ENCODE measurements at places on chromosomes 16 and 17.

GRCh38 chr17:20987511-20987910, 55.3 kb downstream of the USP22 start:
- DNase-seq: no peak

DNA sequence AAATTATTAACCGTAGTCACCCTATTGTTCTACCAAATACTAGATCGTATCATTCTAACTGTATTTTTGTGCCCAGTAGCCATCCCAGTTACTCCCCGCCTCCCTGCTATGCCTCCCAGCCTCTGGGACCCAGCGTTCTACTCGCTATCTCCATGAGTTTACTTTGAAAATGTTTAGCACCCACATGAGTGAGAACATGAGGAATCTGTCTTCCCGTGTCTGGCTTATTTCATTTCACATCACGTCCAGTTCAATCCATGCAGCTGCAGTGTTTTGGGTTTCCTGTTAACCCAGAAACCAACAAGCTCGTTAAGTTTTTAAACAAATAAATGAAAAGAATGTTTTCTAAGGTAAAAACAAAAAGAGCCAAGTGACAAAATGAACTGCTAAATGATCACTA, 82.1 kb downstream of the VPS53 start:
- no peak for DNase-seq

GRCh38 chr16:85310868-85311585, 198.8 kb upstream of the CIBAR2 start:
- no peak for DNase-seq

DNA sequence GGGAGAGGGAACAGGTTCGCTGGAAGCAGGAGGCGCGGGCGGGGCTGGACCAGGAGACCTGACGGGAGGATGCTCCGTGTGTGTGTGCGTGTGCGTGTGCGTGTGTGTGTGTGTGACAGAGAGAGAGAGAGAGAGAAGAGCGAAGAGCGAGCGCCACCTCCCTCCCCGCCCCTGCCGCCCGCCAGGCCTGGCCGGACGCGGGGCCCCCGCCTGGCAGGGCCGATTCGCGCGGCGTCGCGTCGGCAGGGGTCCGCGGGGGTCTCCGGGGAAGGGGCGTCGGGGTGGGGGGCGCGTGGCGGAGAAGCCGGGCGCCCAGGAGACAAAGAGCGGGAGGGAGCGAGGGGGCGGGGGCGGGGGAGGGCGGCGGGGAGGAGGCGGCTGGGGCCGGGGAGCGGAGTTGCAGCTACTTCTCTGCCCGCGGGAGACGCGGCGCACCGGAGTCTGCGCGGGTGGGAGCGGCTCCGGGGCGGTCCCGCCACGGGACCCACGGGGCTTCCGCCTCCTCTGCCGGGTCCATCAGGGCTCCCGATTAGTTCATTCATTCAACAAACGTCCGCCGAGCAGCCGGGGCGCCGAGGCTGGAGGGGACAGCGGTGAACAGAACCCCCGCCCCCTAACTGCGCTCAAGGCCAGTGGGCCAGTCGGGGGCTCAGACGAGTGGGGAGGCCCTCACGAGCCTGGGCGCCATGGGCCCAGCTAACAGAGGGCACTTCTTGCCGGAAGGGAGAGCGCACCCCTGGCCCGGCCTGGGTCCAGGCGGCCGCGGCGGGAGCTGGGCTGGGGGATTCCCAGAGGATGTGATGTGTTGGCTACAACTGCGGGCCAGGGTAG, at the start of gene SAMD14:
Gene SAMD14, minus strand, starts transcription at position 433 of the 831 bp plus-strand sequence. CDS start 5,201 bp downstream, outside the sequence.
- no peak for DNase-seq

DNA sequence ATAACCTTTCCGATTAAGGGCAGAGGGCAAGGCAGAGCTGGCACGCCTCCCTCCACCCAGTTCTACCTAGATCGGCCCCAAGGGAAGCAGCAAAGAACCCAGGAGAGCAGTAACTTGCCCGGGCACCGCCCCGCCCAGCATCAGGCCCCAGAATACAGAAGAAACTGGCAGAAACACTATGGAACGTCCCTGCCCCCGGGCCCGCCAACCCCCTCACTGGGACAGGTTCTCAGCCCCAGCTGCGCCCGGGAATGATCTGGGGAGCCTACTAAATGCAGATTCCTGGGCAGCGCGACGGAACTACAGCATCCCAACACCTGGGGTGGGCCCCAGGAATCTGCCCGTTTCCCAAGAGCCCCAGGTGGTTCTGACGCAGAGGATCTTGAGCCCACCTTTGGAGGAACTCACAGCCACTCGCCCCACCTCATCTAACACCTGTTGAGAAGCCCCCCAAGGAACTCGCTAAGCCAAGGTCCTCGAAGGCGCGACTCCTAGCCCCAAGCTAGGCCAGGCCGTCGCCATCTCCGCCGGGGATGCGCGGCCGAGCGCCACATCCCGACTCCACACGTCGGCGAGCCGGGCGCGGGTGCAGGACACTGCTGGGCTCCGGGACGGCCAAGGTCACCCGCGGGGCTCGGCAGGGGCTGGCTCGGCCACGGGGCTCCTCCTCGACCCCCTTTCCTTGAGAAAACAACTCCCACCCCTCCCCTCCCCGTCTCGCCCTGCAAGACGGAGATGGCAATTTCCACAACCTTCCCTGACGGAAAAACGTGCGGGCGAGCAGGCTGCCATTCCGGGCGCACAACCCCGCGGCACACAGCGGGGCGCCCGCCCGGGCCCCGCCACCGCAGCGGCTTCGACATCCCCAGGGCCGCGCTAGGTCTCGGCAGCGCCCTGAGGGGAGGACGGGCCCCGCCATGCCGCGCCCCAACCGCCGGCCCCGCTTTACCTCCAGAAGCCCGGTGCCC, 913 bp downstream of the CDIP1 start:
- DNase-seq: no peak

DNA sequence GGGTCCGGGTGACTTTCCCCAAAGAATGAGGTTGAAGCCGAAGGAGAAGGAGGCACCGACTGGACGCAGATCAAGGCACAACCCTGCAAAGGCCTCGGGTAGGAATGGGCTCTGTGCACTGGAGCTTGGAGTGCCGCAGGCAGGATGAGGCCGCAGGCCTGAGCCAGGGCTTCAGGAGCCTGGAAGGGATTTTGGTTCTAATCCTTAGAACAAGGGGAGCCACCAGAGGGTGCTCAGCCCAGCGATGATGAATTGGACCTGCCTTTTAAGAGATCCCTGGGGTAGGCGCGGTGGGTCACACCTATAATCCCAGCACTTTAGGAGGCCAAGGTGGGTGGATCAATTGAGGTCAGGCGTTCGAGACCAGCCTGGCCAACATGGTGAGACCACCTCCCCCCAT, 8.1 kb downstream of the CIBAR2 start:
- DNase-seq: no peak

- DNase-seq: no peak
These were observed 888 bp downstream of the CDH1 start for GRCh38 chr16:68737730-68738629.

GRCh38 chr16:55779402-55780094, 53.3 kb downstream of the CES1 start:
- no peak for DNase-seq

DNA sequence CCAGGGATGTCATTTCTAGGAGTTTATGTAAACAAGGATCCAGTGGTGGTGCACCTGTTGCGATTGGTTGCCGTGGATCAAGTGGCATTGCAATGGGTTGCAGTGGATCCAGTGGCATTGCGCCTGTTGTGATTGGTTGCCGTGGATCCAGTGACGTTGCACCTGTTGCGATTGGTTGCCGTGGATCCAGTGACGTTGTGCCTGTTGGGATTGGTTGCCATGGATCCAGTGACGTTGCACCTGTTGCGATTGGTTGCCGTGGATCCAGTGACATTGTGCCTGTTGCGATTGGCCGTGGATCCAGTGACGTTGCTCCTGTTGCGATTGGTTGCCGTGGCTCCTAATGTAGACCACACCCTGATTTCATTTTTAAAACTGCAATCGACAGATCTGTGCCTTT, 56.2 kb upstream of the CRISPLD2 start:
- no peak for DNase-seq

DNA sequence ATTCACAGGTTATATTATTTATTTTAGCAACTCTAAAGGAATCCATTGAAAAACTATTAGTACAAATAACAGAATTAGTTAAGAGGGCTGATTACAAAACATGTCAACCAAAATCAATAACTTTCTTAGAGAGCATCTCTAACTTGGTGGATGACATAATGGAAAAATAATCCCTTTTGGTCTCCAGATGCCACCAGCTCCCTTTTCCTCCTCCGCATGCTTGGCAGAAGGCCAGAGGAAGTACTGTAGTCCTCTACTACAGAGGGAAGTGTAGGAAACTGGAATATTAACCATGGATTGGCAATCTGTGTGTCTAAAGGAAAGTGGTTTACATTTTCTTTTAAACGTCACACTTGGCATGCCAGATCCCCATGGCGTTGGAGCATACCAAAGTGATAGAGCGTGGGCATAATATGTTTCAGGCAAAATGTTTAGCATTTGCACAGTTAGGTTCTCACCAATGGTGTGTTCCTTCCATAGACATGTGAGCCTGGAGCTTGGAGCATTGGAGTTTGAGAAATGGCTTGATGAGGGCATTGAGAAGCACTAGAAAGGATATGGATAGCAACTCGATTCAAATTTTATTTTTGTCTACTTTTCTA, 106.3 kb downstream of the PRKCB start:
- no peak for DNase-seq

GRCh38 chr16:80084614-80085013, 456.2 kb upstream of the DYNLRB2 start:
- DNase-seq: no peak

GRCh38 chr16:19132898-19133297, 19.1 kb downstream of the ITPRIPL2 start:
- DNase-seq: no peak

DNA sequence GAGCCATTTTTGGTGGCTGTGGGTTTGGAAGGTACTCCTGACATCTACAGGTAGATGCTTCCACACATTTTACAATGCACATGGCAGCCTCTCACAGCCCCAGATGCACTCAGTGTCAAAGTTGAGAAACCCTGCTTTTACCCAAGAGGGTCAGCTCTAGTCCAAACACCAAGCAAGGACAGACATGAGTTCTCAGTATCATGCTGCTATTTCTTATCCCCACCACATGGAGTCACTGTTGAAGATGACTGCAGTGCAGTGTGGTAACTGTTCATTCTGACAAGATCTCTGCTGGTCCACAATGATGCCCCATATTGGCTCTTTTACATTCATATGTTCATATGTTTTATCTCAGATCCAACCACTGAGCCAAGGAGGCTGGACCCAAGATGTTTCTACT, 50.5 kb upstream of the SALL1 start:
- no peak for DNase-seq

DNA sequence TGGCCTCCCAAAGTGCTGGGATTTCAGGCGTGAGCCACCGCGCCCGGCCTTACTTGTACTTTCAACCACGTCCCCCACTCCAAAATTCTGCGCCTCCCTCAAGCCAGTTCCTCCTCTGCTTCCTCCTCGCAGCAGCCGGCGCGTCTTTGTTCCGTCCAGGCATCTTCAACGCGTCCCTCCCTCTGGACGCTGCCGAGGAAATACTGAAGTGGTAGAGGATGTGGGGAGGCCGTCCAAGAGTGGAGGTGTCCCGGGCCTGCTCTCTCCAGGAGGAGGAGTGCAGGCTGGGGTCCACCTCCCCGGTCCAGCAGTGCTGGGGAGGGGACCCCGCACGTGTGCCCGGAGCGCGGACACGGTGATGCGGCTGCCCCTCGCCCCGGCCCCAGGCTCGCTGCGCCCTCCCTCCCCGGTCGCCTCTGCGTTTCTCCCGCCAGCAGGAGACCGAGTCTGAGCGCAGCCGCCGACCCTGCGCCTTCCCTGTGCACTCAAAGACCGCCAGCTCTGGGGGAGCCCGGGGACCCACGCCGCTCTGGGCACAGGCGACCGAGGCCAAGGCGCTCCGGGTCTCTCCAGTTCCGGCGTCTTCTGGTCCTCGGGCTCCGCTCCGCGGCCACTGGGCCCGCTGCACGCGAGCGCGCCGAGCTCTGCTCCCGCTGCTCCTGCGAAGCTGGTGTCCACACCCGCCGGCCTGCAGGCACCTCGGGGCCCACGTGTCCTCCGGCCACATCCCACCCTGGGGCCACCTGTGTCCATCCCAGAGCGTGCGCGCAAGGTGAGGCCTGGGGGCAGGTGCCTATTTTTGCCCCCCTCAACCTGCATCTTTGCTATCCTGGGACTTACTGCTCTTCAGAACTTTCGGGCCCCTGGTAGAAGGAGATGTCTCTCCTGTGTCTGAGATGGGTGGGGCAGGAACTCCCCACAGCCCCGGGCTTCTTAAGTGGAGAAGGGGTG, 31.7 kb downstream of the OSBPL7 start:
- DNase-seq: peak; percentile 46
